Activated T-cell treated with anti-CD3 and anti-CD28 coated beads, Interleukin-2, amount 50 U/mL, for 4 hours (primary cell): ENCODE measurements at places on chromosomes 1 and 21.
A peak's percentile ranks its signal among the peaks of the same experiment; 100 is the strongest.

- no peak for DNase-seq
These were observed 27.0 kb upstream of the PPP1R15B start for GRCh38 chr1:204438628-204439027.

DNA sequence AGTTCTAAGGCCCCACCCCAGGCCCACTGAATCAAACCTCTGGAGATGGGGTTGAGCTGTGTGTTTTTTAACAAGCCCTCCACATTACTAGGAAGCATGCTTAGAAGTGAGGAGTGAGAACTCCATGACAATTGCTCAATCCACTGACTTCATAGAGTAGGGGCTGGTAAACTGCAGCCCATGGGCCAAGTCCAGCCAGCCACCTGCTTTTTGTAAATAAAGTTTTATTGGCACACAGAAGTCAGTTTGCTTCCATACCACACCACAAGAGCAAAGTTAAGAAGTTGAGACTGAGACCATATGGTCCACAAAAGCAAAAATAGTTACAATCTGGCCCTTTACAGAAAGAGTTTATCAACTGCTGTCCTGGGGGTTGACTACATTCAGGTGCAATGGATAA, 309.2 kb downstream of the SETD4 start:
- DNase-seq, result no peak

DNA sequence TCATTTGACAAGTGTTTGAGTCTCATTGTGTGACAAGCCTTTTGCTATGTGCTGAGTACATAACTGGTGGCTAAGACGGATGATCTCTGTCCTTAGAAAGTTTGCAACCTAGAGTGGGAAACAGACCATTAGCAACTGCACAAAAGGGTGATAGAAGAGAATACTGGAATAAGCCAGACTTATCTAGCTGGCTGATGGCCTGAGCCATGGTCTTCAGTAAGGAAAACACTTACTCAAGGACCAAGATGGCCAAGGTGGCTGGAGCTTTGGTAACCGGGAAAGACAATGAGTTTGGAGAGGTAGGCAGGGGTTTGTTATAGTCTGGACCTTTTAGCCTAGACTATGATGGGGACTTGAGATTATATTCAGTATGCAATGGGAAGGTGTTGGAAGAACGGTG, 1.6 kb upstream of the TAF12 start:
- DNase-seq, result no peak

- DNase-seq, result peak; percentile 46
These were observed 31.3 kb downstream of the NSL1 start for GRCh38 chr1:212760126-212760823.

DNA sequence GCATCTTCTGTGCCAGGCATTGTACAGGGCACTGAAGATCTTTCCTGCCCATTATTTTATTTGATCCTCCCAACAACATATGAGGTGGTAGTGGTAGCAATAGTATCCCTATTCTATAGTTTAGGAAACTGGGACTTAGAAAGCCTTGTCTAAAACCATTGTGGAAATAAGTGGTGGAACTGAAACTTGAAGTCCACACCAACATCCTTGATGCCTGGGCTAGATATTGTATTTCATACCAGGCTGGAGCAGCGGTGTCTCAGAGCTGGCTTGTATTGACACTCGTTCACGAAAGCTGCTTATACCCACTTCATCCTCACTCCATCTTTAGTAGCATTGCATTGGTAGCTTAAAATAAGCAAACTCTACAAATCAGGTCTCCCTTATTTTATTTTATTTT, 9.7 kb upstream of the CTSS start:
- DNase-seq, result no peak

- DNase-seq, result no peak
These were observed 40.1 kb upstream of the LRRC8D start for GRCh38 chr1:89780721-89781120.

DNA sequence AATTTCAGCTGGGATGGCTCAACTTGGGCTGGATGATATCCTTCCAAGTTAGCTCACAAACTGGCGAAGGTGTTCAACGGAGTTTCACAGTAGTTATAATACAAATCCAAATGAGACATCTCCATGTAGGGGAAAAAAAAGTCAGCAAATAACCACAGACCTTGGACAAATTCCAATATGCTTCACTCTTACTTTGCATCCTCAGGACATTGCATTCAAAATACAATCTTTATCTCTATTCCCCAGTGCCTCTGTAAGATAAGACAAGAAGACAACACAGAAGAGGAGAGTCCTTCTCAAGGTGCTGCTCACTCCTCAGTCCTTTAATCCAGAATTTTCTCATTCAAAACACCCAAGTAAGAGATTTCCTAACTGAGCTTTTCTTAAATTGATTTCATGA, 1797.7 kb downstream of the MRPL39 start:
- no peak for DNase-seq

DNA sequence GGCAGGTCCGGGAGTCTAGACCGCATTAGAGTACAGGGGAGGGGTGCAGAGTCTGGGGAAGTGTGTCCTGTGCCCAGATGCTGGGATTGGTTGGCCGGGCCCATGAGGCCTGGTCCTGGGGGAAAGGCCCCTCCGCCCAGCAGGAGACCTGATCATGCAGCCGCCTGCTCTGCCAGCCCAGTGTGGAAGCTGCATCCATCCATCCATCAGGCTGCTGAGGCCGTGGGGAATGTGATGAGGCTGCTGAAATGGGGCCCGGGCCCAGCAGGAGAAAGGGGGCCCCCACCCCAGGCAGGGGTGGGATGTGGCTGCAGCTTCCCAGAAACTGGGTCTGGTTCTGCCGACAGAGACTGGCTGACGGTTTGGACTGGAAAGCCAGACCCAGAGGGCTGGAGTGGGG, 37.2 kb downstream of the EPHA2 start:
- DNase-seq, result no peak

DNA sequence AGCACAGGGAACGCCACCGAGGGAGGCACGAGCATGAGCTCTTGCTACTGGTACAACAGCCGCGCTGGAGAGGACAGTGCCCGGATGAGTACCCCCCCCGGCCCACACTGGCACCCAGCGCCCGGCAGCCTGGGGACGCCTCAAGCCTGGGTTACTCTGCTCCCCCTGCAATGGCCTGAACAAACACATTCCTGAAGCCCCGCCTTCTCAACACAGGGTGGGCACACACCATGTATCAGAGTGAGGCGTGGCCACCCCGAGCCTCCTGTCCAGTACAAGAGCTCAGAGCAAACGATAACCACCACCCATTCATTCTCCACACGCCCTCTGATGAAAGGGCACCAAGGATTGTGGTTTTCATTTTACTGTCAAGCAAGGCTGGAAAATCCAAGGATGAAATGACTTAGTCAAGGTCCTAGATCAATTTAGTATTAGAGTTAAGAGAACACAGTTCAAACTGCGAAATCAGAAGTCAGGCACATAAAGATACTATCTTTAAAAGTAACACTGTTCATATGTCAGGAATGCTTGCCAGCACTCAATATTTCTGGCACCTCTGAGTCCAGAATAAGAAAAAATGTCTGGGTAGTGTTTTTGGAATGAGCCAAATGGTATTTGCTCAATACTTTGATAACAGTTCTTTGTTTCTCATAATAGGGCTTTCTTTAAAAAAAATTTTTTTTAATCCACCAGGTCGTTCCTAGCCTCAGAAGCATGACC, 22.0 kb downstream of the UBE2G2 start:
- DNase-seq, result no peak

DNA sequence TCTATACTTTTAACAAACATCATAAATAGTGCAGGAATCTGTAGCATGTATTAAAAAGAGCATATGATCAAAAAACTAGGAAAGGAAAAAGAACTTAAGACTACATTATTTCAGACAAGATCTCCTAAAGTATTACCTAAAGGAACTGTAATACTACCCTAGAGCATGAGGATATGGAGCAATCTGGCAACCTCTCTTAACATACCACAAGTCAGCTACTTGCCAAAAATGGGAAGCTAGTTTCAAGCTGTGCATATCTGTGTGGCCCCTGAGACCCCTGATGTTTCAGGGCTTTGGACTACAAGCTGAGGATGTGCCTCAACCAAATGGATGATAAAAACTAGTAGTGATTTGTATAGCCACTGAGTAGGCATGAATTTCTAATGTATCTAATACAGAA, 525.6 kb downstream of the PTBP2 start:
- DNase-seq, result no peak

DNA sequence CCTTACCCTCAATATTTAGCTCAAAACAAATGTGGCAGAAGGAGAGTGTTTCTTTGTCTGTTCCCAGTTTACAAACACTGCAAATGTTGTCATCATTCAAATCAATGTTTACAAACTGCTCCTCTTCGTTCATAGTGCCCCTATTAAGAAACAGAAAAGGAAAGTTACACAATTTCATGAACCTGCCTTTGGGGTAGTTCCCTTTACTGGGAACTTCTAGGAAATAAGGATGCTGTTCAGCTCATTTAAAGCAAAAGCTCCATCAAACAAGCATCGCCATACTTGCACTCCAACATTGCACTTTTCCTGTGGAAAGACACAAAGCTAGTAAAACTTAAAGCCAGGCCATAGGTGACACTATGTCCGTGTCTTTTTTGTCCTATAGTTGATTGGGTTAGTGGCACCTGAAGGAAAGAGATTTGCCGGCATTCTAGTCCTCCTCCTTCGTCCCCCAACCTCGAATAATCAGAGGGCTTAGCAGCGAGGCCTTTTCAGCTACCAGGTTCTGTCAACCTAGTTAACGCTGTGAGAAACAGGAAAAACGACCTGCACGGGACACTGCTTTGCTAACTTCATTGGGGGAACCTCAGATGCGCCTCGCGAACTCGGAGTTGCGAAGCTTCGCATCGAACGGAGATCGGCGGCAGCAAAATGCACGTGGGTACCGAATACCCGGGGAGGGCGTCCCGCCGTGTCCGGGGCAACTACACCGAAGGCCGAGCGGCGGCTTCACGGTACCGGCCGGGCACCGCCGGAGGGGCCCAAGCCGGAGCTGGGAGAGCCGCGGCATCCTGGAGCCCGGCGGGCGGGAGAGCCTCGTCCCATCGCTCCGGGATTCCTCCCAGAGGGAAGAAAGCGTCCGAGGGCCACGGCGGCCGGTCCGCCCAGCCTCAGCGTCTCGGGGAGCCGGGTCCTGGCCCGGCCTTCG, 706 bp downstream of the C21orf91 start:
- DNase-seq, result peak; percentile 37

DNA sequence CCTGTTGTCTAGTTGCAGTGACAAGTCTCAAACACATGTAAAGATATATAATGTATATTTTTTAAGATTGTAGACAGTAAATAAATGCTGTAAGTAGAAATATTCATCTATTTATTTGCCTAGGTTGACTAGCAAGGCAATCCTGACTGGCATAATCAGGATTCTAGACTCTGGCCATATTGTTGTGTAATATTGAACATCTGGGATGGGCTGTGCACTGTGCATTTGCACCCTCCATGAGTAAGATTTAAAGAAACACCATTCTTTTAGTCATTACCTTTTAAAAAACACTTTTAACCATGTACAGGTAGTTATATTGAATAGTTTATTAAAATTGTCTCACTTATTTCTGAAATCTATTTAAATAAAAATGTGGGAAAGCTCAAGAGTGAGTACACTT, 32.4 kb downstream of the RASAL2 start:
- no peak for DNase-seq

DNA sequence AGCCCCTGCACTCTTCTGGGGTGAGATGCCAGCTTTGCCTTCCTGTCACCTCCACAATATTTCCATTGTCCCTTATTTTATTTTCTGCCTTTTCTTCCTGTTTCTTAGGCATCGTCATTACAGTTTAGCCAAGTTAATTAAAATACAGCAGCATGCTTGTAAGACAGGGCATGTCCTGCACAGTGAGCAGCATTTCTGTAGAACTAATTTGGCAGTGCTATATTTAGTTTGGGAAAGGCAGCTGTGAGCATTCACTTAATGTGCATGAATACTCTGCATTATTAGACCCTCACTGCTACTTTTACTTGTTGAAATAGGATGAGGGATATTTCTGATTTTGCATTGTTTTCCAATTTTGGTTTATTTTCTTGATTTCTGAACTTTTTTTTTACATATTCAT, 133.3 kb downstream of the KCNK2 start:
- DNase-seq, result no peak

- DNase-seq, result no peak
These were observed 28.5 kb upstream of the SERBP1 start for GRCh38 chr1:67458663-67459062.
